ENCODE measurements at places on chromosomes 4 and X.

- DNase-seq = no peak
These were observed 899.3 kb downstream of the STIM2 start for GRCh38 chr4:27759611-27760575.

- DNase-seq = no peak
These were observed 88.6 kb upstream of the TMEM164 start for GRCh38 chrX:109914114-109914849.

GRCh38 chr4:90979556-90979955 is 852.4 kb downstream of the CCSER1 start:
- peak; percentile 64 for DNase-seq

GRCh38 chr4:35725131-35725530 is 519.2 kb downstream of the ARAP2 start:
- DNase-seq = no peak

DNA sequence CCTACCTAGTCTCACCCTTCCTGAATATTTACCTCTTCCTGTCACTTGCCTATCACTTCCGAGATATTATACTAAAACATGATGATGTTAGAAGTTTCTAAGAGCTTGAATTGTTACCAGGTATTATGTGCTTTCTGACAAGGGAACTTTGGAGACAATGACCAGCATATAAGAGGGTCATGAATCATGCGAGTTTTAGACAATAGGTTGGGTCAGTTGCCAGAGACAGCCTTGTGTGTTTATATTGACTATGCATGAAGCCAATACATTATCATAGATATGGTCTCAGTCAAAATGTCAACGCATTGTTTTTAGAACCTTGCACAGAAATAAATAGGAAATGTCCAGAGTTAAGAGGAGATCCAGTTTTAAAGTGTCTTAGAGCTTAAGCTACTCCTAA is 116.8 kb downstream of the KLHL4 start:
- no peak for DNase-seq

DNA sequence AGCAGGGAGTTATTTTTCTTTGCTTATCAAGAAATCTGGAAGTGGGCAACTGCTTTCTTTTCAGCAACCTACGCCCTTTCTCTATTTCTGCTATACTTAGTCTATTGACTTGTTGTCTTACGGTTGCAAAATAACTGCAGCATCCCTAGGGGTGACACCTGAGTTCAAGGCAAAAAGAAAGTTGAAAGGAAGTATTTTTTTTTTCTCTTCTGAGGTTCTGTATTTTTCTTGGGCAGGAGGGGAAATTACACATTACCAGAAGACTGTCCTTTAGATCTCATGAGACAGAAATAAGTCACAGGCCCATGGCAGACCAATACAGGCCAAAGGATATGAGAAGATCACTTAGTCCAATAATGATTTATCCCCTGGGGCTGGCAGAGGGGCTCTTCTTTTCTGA is 204.7 kb upstream of the CASK start:
- no peak for DNase-seq

DNA sequence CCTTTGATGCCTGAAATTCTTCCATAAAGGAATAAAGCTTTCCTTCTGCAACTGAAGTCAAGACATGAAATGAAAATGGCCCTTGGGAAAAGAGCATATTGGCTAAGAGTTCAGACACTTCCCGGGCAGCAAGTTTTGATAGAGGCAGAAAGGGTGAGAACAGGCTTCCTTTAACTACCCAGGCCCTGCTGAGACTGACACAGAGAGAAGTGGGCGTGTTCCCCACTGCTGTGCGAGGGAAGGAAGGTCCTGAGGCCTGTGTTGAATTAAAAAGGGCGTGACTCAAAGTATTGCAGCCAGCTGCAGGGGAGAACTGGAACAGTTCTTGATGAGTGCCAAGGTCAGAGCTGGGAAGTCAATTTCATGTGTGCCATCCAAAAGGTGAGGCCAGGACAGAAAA is 33.9 kb upstream of the ADGRG2 start:
- DNase-seq = no peak

DNA sequence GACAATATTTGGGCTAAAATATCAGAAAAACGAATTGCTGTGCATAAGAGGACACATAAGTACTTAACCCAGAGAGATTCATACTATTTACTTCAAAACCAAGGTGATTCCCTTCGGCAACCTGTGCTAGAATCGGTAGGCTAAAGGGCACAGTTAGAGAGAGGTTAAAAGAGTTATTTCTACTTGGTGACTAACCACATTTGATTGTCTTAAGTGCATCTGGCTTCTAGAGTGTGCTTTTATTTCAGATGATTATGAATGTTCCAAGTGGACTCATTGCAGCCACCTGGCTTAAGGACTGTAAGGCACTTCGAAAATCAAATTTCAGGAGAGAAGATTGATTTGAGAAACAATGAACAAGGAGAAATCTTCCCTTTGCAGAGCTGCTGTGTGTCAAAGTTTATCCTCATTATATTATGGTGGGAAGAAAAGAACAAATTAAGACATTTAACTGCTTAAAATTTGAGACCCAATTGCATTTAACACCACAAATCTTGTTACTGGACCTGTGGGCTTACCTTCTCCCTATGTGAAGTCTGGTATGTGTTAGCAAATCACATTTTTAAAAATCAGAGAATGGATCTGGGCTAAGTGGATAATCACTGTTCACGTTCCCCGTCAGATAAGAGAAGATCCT is 34.0 kb downstream of the PHOX2B start:
- DNase-seq = peak; percentile 41

- DNase-seq = no peak
These were observed 337.6 kb upstream of the NR3C2 start for GRCh38 chr4:148779771-148780170.

GRCh38 chr4:123350191-123350544 is 46.4 kb upstream of the SPRY1 start:
- no peak for DNase-seq

DNA sequence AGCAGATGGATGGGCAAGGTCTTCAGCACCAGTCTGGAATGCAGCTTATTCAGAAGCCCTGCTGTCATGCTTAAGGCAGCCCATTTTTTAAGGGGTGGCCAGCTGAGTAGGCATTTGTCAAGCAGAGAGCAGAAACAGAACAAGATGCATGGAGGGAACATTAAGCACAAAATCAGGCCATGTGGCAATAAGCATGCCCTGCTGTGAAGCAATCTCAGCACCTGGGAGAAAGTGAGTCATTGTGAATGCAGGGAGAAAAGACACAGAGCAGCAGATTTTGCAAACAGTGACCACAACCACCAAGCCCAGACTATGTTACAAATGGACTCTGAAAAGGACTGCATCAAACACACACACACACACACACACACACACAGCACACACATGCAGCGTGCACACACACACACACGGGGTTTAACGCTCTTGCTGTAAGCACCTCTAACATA is 94.1 kb upstream of the GALNT7 start:
- no peak for DNase-seq

DNA sequence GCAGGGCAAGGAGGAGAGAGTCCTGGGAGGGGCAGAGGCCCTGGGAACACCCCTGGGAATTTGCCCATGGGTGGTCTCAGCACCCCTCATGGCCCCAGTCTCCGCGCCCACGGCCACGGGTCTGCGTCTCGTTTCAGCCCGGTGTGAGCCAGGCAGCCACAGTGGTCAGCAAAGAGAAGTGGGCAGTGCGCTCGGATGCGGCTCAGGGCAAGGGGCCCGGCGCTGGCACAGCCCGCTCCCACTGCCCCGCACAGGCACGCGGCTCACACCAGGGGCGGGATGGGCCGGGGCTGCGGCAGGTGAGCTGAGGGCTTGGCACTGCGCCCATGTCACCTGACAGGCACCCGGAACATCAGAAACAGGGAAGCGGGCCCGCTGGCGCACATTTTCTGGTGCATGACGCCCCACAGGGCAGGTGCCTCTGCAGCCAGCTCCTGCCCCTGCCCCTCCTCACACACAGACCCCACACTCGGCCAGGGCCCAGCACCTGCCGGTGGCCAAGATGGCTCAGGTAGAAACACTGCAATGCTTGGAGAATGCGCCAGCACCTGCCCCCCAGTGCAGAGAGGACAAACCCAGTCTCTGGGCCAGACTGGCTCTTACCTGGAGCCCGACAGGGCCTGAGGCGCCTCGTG is 41.9 kb upstream of the MXD4 start:
- no peak for DNase-seq

DNA sequence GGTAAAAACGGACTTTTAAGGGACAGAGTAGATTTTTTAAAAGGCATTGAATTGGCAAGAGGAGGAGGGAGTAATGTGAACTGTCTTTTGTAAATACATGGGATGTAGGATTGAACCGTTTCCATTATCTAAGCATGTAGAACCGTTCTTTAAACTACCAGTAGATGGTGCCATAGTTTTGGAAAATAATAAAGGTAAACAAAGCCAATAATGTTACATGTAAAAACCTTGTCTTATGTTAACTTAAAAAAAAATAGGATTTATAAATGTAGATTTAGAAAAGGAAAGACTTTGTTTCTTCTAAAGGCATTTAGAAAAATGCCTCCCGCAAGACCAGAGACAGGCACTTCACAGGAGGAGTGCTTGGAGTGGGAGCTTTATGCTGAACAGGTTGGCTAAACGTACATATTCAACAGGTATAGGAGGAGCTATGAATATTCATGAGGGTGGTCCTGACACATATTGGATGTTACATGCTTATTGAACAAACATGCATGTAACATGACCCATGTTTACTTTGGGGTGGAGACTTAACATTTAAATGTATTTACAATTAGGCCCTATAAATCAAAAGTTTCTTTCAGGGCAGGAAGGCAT is 45.5 kb upstream of the FAM241A start:
- DNase-seq = peak; percentile 0

DNA sequence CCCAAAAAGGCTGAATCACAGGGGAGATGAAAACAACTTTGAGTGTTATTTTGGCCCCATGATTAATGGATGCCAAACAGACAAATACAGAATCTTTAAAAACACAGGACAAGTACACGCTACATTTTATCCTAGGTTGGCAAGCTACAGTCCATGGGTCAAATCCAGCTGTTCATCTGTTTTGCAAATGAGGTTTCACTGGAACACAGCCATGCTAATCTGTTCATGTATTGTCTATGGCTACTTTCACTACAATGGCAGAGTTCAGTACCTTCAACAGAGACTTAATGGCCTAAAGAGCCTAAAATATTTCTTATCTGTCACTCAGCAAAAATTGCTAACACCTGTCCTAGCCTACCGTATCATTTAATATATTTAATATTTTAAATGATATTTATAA is 1548.5 kb upstream of the IGFBP7 start:
- DNase-seq = no peak

GRCh38 chrX:43958529-43958928 is 14.7 kb downstream of the NDP start:
- no peak for DNase-seq

DNA sequence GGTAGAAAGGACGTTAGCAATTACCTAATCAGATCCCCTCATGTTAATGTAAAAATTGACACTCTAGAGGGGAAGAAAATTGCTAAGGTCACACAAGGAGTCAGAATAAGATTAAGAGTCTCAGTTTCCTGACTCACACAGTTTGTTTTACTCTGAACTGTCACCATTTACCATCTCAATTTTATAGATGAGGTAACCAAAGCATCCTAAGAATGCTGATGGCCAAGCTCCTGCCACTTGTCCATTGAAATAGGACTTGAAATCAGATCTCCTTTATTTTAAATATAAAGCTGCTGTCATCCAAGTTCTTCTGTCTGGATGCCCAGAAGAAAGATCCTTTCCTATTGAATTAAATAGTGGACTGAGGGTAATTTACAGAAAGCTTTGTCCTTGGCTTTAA is 114.8 kb upstream of the VAMP7 start:
- DNase-seq = no peak

GRCh38 chrX:151801980-151802379 is 67.4 kb downstream of the CNGA2 start:
- DNase-seq = no peak

DNA sequence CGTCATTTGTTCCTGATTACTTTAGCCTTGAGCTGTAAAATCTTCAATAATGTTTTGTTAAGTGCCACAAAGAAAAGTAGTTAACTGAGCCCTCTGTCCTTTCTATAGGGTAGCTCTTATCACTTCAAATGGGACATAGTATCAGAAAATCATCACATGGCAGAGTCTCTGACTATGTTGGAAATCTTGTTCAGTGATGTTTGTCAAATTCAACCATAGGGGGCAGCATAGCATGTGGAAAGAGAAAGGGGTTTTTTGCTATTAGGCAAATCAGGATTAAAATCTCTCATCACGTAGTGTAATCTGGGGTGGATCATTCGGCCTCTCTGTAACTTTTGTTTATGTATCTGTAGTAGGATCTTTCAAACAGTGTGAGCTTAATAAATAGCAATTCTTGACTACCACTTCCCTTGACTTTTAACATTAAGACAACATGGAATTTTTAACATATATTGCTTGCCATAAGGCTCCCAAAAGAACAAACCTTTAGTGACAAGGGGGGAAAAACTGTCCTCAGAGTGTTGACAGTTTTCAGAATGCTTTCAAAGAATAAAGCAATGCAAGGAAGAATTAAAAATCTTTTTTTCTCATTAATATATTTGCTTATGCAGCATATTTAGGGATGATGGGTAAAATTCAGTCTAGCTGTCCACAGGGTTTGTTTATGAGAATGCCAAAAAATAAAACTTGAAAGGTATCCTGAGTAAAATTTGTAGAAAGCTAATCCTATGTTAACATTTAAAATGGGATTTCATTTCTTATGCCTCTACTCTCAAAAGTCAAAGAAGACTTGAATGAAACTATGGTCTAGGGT is 127.2 kb downstream of the FBXW7 start:
- no peak for DNase-seq

DNA sequence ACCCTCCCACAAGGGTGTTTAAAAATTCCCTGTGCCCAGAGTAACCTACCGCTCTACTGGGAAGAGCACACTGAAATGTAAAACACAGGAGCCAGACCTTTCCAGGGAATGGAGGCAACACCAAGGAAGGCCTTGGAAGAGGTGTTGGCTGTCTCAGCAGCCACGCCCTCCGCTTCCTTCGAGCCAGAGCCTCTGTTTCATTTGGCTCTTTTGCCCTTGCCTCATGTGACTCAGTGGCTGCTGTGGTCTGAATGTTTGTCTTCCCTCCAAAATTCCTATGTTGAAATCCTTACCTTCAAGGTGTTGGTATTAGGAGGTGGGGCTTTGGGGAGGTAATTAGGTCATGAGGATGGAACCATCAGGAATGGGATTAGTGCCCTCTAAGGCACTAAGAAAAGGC is 11.3 kb downstream of the SCD5 start:
- no peak for DNase-seq

- no peak for DNase-seq
These were observed 93.3 kb downstream of the PRDM5 start for GRCh38 chr4:120829113-120829831.

- no peak for DNase-seq
These were observed 15.0 kb downstream of the NKX3-2 start for GRCh38 chr4:13529128-13529919.

DNA sequence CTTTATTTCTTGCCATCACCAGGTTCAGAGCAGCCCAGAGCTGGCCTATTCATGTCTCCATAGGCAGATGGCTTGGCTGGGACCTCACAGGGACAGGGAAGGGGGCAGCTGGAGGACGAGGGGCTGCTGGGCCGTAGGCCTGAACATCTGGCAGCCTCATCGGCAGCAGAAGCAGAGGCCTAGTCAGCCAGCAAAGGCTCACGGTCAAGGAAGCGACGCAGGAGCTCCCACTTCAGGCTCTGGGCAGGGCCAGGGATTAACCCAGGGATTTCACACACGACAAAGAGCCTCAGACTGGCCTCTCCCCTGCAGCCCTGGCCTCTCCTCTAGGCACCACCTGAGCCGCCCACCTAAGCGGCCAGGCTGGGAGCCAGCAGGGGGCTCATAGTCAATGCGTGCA is 46.0 kb upstream of the MAN2B2 start:
- no peak for DNase-seq

All from DMS79 (cell line).